ENCODE measurements at places on chromosomes 1 and 21.

- DNase-seq: no peak
These were observed 52.8 kb downstream of the ARID4B start for GRCh38 chr1:235275223-235275622.

DNA sequence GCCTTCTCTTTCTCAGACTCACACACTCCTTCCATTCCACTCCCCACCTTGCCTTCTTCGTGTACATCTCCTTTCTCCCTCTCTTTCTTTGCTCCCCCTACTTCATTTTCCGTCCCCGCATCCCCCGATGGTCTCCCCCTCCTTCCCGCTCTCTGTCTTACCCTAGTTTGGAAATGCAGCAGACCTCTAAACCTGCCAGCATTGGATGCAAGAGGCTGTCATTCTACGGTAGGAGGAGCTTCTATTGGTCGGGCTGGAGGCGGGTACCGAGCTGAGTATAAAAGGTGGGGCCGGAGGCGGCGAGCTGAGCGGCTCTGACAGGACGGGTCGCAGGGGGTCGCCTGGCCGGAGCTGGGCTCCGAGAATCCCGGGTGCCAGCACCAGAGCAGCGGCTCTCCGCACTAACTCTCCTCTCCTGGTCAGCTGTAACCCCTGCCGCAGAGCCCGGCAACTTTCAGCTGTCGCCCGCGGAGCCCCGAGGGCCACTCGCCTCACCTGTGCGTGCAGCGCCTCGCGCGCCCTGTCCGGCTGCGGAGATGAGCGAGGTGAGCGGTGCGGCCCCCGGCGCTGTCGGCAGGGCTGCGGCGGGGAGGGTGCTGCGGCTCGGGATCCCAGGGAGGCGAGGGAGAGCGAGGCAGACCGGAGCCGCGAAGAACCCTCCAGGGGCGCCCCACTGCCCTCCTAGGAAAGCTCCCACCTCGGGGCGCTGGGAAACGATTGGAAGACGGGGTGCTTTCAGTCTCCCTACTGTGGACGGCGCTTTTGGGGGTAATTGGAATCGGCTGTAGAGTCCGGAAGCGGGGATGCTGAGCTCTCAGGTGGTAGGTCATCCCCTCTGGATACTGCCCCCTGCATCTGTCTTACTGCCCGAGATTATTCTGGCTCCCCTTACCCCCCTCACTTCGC lies at the start of gene PCP4L1:
PCP4L1 (plus strand) TSS at position 307 of the 906 bp plus-strand sequence; CDS start at position 537, 230 bp downstream.
- peak; percentile 21 for DNase-seq

GRCh38 chr1:178933709-178934490 lies 63.0 kb upstream of the ANGPTL1 start:
- DNase-seq: no peak

- DNase-seq: peak; percentile 76
These were observed 60.3 kb downstream of the KCNJ6 start for GRCh38 chr21:37855647-37856625.

- no peak for DNase-seq
These were observed 181.0 kb downstream of the DISC1 start for GRCh38 chr1:231807541-231807940.

GRCh38 chr1:94063379-94063778 lies 57.6 kb downstream of the ABCA4 start:
- peak; percentile 59 for DNase-seq
